ENCODE measurements at places on chromosomes 2 and 18.

DNA sequence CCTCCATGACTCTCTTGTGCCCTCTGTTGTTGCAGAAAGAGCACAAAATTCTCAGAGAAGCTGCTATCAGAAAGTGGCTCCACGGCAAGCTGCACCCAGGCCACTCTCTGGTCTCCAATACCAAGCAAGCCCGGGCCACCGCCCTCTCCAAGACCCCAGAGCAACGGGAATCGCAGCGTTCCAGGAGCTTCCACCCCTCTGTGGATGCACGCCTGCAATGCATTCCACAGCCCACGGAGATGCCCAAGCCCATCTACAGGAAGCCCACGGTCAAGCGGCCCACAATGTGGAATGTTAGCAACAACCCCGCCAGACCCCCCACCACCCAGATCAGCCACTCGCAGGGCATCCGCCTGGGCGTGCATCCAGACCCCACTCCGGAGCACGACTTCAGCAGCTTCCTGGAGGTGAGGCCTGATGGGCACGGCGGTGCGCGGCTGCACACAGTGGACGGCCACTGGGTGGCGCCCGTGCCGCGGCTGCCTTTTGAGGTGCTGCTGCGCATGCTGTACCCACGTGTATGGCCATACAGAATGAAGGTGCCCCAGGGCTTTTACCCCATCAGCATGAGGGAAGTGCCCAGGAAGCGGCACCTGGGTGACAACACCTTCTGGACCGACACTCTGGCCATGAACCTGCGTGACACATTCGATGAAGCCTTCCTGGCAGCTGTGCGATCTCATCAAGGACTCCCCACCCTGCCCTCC, 6.3 kb downstream of the ANKRD53 start:
- DNase-seq, result peak; percentile 82

GRCh38 chr2:51866361-51866760, 834.4 kb upstream of the NRXN1 start:
- no peak for DNase-seq

- DNase-seq, result no peak
Measured at GRCh38 chr2:75751824-75752468, 41.2 kb upstream of the GCFC2 start.

DNA sequence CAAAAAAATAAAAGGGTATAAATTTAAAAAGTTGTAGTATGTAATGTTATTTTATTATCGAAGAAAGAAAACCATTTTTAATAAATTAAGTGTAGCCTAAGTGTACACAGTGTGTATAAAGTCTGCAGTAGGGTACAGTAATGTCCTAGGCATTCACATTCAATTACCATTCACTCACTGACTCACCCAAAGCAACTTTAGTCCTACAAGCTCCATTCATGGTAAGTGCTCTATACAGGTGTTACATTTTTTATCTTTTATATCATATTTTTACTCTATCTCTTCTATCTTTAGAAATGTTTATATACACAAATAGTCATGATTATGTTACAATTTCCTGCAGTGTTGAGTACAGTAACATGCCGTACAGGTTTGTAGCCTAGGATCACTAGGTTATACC, 59.5 kb downstream of the RABL2A start:
- DNase-seq, result no peak

DNA sequence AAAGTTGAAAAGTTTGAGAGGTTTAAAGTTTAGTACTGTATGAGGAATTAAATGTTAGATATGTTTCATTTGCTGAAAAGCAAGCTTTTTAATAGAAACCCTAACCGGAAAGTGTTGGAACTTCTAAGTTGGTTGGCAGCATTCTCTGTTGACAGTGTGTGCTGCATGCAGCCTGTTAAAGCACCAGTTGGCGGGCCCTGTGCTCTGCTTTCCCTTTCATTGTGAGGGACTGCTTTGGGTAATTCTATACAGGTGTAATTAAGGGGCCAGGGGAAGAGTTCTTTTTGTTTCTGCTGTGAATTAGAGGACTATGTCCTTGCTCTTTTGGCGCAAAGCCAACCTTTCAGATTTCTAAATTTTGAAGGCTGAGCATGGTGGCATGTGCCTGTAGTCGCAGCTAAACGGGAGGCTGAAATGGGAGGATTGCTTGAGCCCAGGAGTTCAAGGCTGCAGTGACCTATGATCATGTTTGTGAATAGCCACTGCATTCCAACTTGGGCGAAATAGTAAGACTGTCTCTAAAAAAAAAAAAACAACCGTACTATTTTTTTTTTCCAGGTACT, 20.1 kb downstream of the PLEKHB2 start:
- no peak for DNase-seq

DNA sequence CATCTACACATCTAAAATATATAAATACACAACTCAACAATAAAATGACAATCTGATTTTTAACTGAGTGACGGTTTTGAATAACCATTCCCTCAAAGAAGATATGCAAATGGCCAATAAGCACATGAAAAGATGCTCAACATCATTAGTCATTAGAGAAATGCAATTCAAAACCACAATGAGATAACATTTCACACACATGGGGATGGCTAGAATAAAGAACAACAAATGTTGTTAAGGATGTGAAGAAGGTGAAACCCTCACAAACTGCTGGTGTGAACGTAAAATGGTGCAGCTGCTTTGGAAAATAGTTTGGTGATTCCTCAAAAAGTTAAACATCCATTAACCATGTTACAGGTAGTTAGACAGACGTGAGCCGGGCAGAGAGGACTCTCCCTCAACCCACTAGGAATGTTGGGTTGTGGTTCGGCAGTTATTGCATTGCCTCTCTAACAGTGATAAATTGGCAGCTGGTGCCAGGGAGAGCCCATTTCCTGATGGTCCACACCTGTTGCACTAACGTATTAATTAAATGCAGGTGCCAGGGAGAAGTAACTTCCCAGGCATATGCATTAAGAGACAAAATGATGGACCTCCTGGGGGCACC, 22.3 kb upstream of the DUSP2 start:
- DNase-seq, result no peak

- DNase-seq, result no peak
Measured at GRCh38 chr18:36782710-36783109, 46.1 kb downstream of the TPGS2 start.

DNA sequence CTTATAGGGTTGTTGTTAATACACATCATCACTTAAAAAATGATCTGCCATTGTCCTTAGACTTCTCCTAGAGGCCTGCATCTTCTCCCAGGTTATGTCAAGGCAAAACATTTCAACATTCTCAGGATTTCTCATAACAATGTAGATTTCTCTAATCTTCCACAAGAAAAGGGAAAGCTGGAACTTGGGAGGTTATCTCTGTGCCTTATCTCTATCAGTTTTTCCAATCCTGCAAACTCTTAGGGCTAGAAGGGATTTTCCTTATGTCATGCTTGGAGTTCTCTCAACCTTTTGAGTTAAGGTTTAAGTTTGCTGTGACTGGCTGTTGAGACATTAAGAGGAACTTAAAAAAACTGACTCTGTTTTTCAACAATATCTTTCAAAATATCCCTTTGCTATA, 300.6 kb upstream of the TFPI start:
- DNase-seq, result no peak

GRCh38 chr2:134491771-134492441, 226.9 kb downstream of the TMEM163 start:
- DNase-seq, result no peak

- DNase-seq, result no peak
Measured at GRCh38 chr2:111139637-111140317, 19.1 kb downstream of the BCL2L11 start.

DNA sequence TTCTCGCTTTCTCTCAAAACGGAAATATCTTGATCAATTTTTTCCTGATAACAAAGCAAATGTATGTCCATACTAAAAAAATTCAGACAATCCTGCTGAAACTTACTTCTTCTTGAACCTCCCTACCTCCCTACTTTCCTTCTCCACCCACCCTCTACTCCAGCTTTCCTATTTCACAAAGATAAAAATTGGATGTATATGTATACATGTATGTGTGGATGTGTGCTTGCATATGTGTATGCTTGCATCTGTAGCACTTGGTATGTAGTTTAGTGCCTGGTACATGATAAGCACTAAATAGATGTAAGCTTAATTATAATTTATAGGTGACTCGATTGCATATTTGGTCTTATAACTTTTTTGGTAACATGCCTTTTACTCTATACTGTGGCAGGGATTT, 167.5 kb upstream of the ITGA4 start:
- DNase-seq, result no peak

DNA sequence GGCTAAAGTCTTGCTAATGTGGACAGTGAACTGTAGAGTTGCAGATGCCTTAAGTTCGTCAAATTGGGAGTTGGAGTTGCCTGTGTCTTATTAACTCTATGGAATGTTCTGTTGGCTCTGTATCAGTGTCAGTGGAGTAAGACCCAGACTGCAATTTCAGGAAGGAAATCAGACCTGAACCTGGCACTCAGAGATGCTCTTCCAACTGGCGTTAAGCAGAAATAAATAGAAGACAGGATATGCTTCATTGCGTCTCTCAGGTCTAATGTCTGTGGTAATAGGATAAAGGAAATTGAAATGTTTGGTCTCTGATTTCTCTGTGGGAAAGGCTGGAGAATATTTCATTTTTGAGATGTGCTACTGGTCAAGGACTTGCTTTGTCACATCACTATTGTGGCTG, 846.7 kb upstream of the ID2 start:
- DNase-seq, result no peak
